ENCODE measurements at places on chromosomes 4 and X. TPM values are rescaled to one million over a fixed set of nuclear protein-coding genes. Genes with fewer than 3 reads are reported as not detected.

The NAT8L gene
- total RNA-seq = 113 TPM

The AFP gene
- not detected for total RNA-seq

The NWD2 gene
- total RNA-seq = 0.22 TPM

The USP17L19 gene
- total RNA-seq = not detected

The FAM53A gene
- total RNA-seq = 1.5 TPM

The PRR32 gene
- not detected for total RNA-seq
